ENCODE measurements at places on chromosomes 13 and 19.

DNA sequence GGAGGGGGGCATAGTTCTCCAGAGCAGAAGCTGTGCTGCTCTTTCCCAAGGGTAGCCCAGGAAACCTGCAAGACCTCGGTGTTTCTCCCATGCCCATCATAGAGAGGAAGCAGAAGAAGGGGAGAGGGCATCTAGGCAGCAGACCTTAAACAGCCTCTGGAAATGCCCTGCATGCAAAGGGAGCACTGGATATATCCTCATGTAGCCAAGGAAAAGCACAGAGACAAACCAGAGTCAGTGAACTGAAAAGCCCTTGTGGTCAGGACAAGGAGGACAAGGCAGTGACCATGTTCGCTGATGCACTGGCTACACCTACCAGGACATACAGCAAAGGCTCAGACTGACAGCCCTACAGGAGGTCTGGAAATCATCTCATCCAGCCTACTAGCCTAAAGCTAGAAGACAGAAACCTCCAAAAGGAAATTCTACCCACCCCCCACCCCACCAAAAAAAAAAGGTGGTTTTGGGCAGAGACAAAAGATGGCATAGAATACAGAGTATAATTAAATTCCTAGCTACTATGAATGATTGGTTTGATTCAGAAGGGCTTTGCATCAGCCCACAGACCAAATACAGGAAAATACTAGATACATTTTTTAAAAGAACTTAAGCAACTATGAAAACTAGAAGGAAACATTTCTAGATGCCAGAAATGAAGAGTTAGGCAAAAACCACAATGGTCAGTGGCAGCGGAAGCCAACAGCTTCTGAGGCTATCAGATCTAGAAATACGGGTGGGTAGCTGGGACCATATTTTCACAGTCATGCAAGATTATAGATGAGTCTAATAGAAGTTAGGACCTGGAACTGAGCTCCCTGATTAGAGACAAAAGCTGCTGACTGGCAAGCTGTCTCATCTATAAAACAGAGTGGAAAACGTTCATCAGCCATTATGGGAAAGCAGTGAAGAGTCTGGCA lies 4.4 kb upstream of the TBC1D4 start:
- H3K27me3 ChIP-seq: peaks cover 30% of the 10 kb centered on the region
- H3K36me3 ChIP-seq: no peaks in the 10 kb centered on the region
- peaks cover 8% of the 10 kb centered on the region for H3K4me1 ChIP-seq
- no peak overlapping the region for H3K27ac ChIP-seq
- DNase-seq: no peak
- H3K4me3 ChIP-seq: no peak overlapping the region

GRCh38 chr19:35419046-35419445 lies 29.0 kb upstream of the FFAR2 start:
- no peak overlapping the region for H3K27ac ChIP-seq
- H3K27me3 ChIP-seq: no peaks in the 10 kb centered on the region
- H3K36me3 ChIP-seq: no peaks in the 10 kb centered on the region
- no peak overlapping the region for H3K4me3 ChIP-seq
- no peaks in the 10 kb centered on the region for H3K4me1 ChIP-seq

GRCh38 chr19:46406976-46407375 lies 6.4 kb downstream of the CCDC8 start:
- H3K4me1 ChIP-seq: peaks cover 17% of the 10 kb centered on the region
- H3K4me3 ChIP-seq: no peak overlapping the region
- H3K36me3 ChIP-seq: no peaks in the 10 kb centered on the region
- DNase-seq: no peak
- peaks cover 75% of the 10 kb centered on the region for H3K27me3 ChIP-seq

DNA sequence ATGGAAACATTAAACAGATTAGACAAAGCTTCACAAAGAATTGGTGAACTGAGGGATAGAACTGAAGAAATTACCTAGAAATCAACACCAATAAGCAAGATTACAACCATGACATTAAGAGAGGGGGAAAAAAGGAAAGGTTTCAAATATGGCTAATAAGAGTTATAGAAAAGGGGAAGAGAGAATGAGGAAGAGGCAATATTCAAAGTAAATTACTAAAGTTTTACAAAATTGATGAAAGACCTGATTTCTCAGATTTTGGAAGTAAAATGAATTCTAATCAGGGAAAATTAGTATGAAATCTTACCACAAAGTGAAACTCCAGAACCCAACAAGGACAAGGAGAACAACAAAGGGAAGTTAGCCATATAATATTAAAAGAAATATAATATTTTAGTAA lies 187.4 kb downstream of the NBEA start:
- no peaks in the 10 kb centered on the region for H3K4me1 ChIP-seq
- no peaks in the 10 kb centered on the region for H3K27me3 ChIP-seq
- no peak overlapping the region for H3K4me3 ChIP-seq
- DNase-seq: no peak

DNA sequence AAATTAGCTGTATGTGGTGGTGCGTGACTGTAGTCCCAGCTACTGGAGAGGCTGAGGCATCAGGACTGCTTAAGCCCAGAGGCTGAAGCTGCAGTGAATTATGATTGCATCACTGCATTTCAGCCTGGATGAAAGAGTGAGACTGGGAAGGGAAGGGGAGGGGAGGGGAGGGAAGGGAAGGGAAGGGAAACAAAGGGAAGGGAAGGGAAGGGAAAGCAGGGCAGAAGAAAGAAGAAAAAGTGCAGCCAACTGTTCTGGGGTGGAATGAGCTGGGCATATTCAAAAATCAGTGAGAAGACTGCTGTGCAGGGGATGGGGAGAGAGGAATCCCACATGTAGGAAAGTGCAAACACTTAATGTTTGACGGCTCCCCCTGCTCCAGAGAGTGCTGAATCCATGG lies 905.5 kb downstream of the UQCRFS1 start:
- H3K4me1 ChIP-seq: no peaks in the 10 kb centered on the region
- no peak overlapping the region for H3K4me3 ChIP-seq
- DNase-seq: no peak
- no peaks in the 10 kb centered on the region for H3K36me3 ChIP-seq

DNA sequence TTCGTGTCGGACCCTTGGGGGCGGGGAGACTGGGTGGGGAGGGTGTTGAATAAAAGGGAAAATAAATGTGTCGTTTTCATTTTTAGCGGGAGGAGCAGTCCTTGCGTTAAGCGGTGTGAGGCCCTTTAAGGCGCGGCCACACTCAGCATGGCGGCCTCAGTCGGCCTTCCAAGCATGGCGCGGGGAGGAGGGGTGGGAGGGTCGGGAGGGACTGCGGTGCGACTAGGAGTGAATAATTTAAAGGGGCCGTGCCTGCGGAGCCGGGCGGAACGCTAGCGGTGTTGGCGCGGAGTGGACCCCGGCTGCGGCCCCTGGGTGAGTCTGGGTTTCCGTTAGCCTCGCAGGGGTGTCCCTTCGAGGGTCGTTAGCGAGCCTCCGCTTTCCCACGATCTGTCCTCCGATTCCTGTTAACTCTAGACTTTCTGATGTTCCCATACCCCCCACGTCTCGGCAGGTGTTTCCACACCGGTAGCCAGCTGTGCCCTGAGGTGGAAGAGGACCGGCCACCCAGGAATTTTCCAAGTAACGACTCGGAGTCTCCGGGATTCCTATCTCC lies 1.5 kb upstream of the PNPLA6 start:
- peaks cover 18% of the 10 kb centered on the region for H3K4me1 ChIP-seq
- H3K4me3 ChIP-seq: peak overlapping the region; percentile 92
- DNase-seq: peak; percentile 88
- H3K27me3 ChIP-seq: no peaks in the 10 kb centered on the region

GRCh38 chr13:89791971-89792630 lies 1555.4 kb upstream of the MIR17HG start:
- H3K4me1 ChIP-seq: no peaks in the 10 kb centered on the region
- H3K27ac ChIP-seq: no peak overlapping the region
- H3K27me3 ChIP-seq: no peaks in the 10 kb centered on the region
- DNase-seq: no peak

GRCh38 chr19:40590464-40591265 lies 10.5 kb upstream of the LTBP4 start:
- H3K27ac ChIP-seq: no peak overlapping the region
- H3K4me1 ChIP-seq: peaks cover 15% of the 10 kb centered on the region
- H3K36me3 ChIP-seq: peaks cover 15% of the 10 kb centered on the region
- H3K27me3 ChIP-seq: no peaks in the 10 kb centered on the region
- DNase-seq: no peak

DNA sequence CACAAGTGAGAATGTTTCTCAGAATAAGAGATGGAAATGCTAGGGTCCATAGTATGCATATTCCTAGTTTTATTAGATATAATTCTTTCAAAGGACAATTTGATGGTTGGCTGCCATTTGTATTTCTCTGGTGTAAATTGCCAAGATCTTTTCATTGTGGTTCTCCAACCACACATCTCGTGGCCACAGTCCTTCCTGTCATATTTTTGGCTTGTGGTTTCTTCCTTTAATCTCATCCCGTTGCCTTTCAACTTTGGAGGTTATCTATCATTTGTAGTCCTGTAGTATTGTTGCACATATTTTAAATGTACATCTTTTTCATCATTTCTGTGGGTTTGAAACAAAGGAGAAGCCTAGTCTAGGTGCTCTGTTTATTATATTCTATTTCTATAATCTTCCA lies 61.2 kb downstream of the WASF3 start:
- H3K4me1 ChIP-seq: no peaks in the 10 kb centered on the region
- no peak overlapping the region for H3K27ac ChIP-seq
- no peak for DNase-seq
- H3K4me3 ChIP-seq: no peak overlapping the region

- no peaks in the 10 kb centered on the region for H3K27me3 ChIP-seq
- H3K4me1 ChIP-seq: peaks cover 3% of the 10 kb centered on the region
- no peaks in the 10 kb centered on the region for H3K36me3 ChIP-seq
- H3K4me3 ChIP-seq: no peak overlapping the region
- no peak for DNase-seq
- no peak overlapping the region for H3K27ac ChIP-seq
Measured at GRCh38 chr13:25910991-25911419, 140.8 kb downstream of the SHISA2 start.

- no peak for DNase-seq
- no peak overlapping the region for H3K27ac ChIP-seq
- peaks cover 3% of the 10 kb centered on the region for H3K27me3 ChIP-seq
- no peak overlapping the region for H3K4me3 ChIP-seq
Measured at GRCh38 chr13:50156561-50157127, 141.4 kb downstream of the KCNRG start.

GRCh38 chr13:109465148-109465547 lies 321.2 kb downstream of the IRS2 start:
- DNase-seq: no peak
- H3K27ac ChIP-seq: no peak overlapping the region

DNA sequence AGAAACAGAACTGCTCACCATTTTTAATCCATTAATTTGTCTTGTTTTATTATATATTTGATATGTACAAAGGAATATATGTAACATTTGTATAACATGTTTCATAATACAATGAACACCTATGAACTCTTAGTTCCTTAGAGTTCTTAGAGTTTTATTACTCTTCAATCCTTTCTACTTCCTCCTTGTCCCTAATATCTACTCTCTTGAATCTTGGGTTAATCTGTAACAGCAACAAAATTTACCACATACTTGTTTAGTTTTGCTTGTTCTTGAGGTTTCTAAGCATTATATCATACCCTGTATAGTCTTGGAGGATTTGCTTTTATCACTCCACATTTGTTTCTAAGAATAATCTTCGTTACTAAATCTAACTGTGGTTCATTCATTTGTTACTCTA lies 151.4 kb downstream of the PDS5B start:
- H3K27ac ChIP-seq: peak overlapping the region; percentile 81
- no peaks in the 10 kb centered on the region for H3K27me3 ChIP-seq
- H3K4me1 ChIP-seq: peaks cover 42% of the 10 kb centered on the region
- H3K4me3 ChIP-seq: peak overlapping the region; percentile 71

GRCh38 chr19:1469255-1470054 lies 9.6 kb downstream of the C19orf25 start:
- no peak overlapping the region for H3K27ac ChIP-seq
- H3K4me3 ChIP-seq: no peak overlapping the region
- no peaks in the 10 kb centered on the region for H3K36me3 ChIP-seq

- peaks cover 47% of the 10 kb centered on the region for H3K4me1 ChIP-seq
- DNase-seq: peak; percentile 80
- no peaks in the 10 kb centered on the region for H3K27me3 ChIP-seq
Measured at GRCh38 chr19:40797963-40798682, 868 bp upstream of the EGLN2 start.

- no peak overlapping the region for H3K4me3 ChIP-seq
- H3K4me1 ChIP-seq: no peaks in the 10 kb centered on the region
- no peak for DNase-seq
- no peak overlapping the region for H3K27ac ChIP-seq
- no peaks in the 10 kb centered on the region for H3K36me3 ChIP-seq
Measured at GRCh38 chr13:110173247-110173818, 133.6 kb downstream of the COL4A1 start.

DNA sequence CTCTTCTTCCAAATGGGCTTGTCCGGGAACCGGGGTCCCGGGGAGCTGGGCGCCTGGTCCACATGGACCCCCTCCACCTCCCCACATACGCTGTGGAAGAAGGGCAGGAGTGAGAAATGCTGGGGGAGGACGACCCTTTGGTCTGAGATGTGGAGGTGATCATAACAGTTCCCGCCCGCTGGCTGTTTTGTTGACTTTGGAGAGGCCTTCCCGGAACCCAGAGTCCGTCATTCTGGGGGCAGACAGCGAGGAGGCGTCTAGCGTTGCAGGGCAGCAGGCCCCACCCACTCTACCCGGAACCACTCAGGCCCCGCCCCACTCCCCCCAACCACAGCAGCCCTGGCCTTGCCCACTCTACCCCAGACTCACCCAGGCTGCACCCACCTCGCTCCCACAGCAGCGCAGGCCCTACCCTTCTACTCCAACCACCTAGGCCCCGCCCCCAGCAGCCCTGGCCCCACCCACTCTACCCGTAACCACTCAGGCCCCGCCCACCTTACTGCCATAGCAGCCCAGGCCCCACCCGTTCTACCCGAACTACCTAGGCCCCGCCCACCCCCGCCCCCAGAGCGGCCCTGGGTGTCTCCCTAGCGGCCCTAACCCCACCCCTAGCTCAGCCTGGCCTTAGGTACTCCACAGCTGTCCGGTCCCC lies 7.1 kb downstream of the GPR108 start:
- no peak overlapping the region for H3K4me3 ChIP-seq
- H3K4me1 ChIP-seq: peaks cover 2% of the 10 kb centered on the region
- peak; percentile 58 for DNase-seq
- H3K27ac ChIP-seq: no peak overlapping the region

- DNase-seq: no peak
- no peak overlapping the region for H3K4me3 ChIP-seq
- no peak overlapping the region for H3K27ac ChIP-seq
Measured at GRCh38 chr19:4516199-4516938, 1.9 kb downstream of the PLIN4 start.

DNA sequence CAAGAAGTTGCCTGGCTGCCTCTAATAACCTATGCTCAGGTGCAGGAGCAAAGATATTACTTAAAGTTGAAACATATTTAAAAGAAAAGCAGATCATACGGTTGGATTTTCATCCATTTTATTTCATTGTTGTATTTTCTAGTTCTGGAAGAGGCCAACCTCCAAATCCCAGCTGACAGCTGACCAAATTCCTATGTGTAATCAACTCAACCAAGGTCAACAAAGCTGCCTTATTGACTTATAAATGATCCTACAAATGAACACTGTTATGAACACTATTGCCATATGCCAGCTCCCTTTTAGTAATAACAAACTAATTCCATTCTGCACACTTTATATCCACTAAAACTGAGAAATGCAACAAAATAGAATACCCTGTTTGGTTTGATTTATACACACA lies 1537.4 kb downstream of the SLITRK1 start:
- no peak overlapping the region for H3K27ac ChIP-seq
- H3K4me3 ChIP-seq: no peak overlapping the region
- no peak for DNase-seq

GRCh38 chr13:81493144-81493543 lies 1152.2 kb upstream of the SPRY2 start:
- no peaks in the 10 kb centered on the region for H3K27me3 ChIP-seq
- no peak overlapping the region for H3K4me3 ChIP-seq
- H3K27ac ChIP-seq: no peak overlapping the region

GRCh38 chr19:1327125-1327524 lies 41.5 kb downstream of the EFNA2 start:
- H3K36me3 ChIP-seq: no peaks in the 10 kb centered on the region
- DNase-seq: no peak
- peaks cover 3% of the 10 kb centered on the region for H3K4me1 ChIP-seq
- no peak overlapping the region for H3K4me3 ChIP-seq
- peaks cover 26% of the 10 kb centered on the region for H3K27me3 ChIP-seq

All from activated naive CD4-positive, alpha-beta T cell treated with anti-CD3 and anti-CD28 coated beads for 36 hours (primary cell).